NCI-H146 (cell line): ENCODE measurements at places on chromosomes 11 and 22.

GRCh38 chr22:30564761-30565119 lies 9.7 kb downstream of the GAL3ST1 start:
- peak; percentile 27 for DNase-seq

DNA sequence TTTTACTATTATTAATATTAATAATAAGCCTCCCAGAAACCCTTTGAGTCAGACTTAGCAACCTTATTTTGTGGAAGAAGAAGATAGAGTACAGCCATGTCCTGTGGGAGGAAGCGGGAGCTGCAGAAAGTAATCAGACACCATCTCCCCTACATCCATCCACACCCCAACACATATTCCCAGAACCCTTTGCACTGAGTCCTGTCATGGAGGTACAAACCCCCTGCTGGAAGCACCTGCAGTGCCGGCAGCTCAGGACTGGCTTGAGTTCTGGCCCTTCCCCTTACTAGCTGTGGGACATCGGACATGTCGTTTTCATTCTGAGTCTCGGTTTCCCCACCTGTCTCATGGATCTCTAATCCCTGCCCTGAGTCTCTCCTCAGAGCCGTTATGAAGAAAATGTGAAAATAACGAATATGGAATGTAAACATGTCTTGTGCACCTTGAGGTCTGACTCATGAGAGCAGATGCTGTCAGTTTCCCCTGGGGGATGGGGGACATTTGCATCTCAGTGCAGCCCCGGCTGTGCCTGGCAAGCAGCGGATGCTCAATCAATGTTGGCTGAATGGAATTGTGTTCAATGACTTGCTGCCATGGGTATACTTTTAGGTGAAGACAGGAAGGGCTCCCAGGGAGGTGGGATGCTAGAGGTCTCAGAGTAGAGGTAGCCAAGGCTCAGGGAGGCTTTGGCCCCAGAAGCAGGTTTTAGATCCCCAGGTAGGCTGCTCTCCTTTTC lies 45.4 kb downstream of the TP53I11 start:
- DNase-seq = no peak

DNA sequence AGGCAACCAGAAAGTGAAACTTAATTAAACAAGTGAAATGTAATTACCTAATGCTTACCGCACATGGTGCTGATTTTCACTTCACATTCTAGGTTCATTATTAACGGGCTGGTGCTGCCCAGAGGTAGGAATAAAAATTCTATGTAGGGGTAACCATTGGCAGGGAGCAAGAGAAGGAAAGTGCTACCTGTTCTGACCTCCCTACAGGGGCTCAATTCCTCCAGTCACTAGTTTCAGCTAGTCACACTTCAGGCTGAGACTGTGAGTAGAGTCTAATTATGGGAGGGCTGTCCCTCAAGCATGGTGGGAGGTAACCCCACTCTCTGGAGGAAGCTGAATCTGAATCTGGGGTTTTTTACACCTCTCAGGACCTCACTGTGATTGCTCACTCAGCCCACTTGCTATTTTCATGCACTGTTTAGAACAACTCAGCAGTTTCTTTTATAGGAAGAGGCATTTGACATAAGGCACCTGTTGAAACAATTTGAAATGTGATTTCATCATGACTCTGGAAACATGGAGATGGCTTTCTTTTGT lies 75.4 kb downstream of the MAML2 start:
- no peak for DNase-seq

- no peak for DNase-seq
Observed at GRCh38 chr11:95920460-95921105, 3.3 kb downstream of the MTMR2 start.

DNA sequence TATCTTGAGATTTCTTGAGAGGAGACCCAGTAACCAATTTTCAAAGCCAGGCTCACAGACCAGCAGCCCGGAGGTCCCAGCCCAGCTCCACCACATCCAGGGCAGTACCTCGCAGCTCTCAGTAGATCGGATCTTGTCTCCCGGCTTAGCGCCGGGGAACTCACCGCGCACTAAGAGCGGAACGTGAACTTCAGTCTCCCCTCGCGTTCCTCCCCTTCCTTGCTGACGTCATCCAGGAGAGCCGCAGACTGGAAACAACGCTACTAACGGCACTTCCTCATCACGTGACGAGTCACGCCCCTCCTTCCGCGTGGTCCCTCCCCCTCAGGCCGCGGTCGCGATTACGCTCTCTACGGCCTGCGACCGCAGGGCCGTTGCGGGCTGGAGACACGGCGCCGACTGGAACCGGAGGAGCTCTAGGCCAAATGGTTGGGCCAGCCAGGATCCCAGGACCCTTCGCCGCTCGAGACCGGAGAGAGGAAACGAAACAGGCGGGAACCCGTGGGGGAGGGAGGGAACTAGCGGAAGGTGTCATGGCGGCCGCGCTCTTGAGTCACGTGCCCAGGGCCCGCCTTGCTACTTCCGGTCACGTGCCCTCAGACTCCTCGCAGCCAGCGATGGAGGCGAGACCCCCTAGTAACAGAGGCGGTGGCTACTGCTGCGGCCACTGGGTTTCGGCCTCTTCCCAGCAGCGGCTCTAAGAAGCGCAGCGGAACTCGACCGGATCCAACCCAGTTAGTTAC lies at the start of the genes GTF2H1 and HPS5:
TSS of gene GTF2H1 (plus strand) at position 599 of the 743 bp plus-strand sequence. CDS start 10,508 bp downstream, outside the sequence.
TSS of gene HPS5 (minus strand) at position 172 of the 743 bp plus-strand sequence. CDS start 4,282 bp downstream, outside the sequence.
- DNase-seq = peak; percentile 98

DNA sequence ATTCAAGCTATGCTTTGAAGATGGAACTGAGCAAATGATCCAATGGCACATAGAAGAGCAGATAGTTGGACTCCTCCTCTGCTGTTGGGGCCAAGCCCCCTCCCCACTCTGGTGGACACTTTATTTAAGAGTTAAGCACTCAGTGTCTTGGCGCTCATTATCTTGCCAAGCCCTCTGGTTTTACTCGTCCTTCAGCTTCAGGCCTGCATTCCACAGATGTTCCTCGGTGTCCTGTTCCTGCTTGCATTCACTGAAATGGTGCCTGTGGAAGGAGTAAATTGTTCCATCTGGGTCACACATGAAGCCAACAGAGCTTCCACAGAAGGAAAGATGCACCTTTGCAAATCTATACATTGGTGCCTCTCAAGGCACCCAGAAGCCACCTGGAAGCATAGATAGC lies 26.1 kb downstream of the MAML2 start:
- DNase-seq = no peak

DNA sequence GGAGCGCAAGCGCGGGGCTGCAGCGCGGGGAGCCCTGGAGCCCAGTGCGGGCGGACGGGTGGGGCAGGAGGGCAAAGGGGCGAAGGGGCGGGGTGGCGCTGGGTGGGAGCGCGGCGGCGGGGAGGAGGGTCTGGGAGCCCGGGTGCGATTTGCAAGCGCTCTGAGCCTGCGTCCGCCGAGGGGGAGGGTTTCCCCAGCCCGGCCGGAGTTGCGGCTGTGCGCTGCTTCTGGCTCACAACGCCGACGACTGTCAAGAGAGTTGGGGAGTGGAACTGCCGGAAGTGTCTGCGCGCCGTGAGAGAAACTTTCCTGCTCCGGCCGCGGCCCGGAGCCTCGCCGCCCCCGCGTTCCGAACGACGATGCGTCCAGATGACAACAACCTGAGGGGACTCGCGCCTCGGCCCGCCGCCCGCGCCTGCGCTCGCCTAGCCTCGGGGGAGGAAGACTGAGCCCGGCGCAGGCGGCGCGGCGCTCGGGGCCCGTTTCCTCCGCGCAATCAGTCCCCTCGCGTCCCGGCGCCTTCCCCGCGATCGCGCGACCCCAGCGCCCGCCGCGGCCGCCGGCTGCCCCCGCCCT lies at the start of gene ARHGAP42:
TSS of gene ARHGAP42 (plus strand) at position 235 of the 576 bp plus-strand sequence. CDS start 391 bp downstream, outside the sequence.
- no peak for DNase-seq

- no peak for DNase-seq
Observed at GRCh38 chr22:24376002-24376401, 51.4 kb upstream of the ADORA2A start.

- no peak for DNase-seq
Observed at GRCh38 chr11:112334381-112334780, 73.7 kb upstream of the PLET1 start.
